ENCODE measurements at places on chromosomes 4 and X.

DNA sequence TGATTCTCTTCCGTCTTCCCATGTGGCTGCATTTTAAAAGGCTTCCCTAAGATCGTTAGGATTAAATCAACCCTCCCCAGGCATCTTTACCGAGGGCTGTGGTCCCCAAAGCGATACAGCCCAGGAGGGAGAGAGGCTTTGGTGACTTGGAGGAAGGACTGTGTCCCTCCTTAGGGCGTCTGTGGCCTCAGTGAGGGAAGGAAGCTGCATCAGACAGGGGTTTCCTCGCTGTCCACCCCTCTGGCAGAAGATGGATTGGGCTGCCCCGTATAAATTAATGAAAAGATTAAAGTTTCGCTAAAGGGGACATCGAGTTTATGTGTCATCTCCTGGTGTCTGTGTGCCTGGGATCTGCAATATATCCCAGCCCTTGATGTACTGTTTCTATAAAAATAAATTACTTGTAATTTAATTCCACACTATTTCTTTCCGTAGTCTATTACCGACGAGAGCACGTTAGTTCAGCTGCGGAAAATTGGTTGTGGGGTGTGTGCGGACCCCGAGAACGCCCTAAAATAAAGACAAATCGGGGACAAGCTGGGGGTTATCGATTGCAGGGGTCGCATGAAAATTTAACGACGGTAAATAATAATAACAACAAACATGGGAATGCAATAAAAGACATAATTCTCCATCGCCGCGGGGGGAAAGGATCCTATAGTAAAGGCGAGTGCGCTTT, 6.5 kb downstream of the SHOX start:
- no peak for DNase-seq

- no peak for DNase-seq
Measured at GRCh38 chr4:168751263-168752225, 254.7 kb downstream of the PALLD start.

DNA sequence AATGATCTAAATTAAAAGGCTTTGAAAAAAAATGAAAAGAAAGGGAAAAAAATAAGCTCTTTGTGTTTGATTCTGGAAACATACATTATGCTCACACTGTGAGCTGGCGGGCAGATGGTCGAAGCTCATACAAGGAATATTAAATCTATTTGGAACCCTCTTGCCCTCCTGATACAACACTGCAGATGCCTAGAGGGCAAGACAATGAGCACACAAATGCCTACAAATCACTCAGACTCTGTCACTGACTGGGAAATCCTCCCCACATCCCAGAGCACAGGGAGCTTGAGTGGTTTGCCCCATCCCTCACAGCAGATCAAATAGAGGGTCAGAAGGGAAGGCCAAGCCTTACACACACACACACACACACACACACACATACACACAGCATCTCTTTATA, 320.4 kb downstream of the HNRNPD start:
- DNase-seq, result no peak

GRCh38 chrX:110877326-110877725, 81.7 kb upstream of the CHRDL1 start:
- no peak for DNase-seq

GRCh38 chr4:145132511-145133098, 34.5 kb downstream of the ABCE1 start:
- DNase-seq, result no peak

GRCh38 chr4:81845273-81845672, 373.6 kb upstream of the RASGEF1B start:
- no peak for DNase-seq

- DNase-seq, result no peak
Measured at GRCh38 chrX:28225513-28225912, 244.3 kb upstream of the DCAF8L1 start.

Measured in stimulated activated CD4-positive, alpha-beta T cell treated with anti-CD3 and anti-CD28 coated beads, Interleukin-12 subunit alpha, Interleukin-12 subunit beta, amount 100 ng/mL, for 4 hours (primary cell).